GM04503 (cell line): ENCODE measurements at places on chromosomes 5 and 9.

DNA sequence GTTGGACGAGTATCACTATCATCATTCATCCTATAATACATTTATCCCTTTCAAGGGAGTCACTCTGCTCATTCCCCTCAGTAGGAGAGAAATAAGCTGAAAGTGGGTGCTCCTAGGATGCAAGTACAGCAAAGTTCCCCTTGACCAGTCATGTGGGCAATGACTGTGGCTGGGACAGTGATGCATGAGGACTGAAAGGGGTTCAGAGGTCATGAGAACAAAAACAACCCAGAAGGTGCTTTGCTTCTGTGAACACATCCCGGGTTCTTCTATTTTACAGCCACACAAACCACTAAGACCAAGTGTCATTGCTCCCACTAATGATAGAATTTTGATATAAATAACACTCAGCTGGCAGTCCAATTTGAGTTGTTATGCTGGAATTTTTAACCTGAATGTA is 177.8 kb upstream of the ADCY2 start:
- no peak for DNase-seq

GRCh38 chr9:124278054-124278540 is 20.3 kb downstream of the NEK6 start:
- no peak for DNase-seq

DNA sequence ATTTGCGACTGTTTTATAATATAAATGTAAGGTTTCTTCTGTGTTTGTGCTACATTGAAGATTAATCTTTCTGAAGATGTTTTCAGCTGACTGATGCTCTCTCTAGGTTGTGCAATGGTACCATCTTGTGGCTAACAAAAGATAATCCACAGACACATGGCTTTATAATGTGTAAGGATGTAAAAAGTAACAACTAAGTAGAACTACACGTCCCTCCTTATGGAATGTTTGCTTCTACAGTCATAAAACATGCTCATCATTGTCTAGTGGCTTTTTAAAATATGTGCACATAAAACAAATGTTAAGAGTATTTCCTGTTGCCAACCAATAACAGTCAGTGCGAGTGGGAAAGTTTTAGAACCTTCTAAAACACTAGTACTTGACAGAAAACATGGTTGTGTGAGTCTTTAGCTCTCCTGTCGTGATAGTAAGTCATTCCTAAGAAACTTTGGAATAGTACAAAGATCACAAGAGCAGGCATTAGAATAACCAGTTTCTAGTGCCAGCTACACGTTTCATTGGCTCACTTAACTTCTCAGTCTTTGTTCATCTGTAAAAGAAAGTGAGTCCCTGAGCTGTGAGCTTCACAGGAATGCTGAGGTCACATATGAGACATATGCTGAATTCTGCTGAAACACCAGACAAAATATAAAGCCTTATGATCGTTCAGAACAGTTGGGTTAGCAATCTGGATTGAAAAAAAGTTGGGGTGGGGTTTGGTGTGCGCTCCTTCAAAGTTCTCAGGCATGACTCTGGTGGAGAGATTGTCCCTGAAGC is 75.7 kb upstream of the GLIS3 start:
- DNase-seq = peak; percentile 75

- no peak for DNase-seq
Measured at GRCh38 chr5:180790020-180790419, 12.6 kb downstream of the MGAT1 start.

DNA sequence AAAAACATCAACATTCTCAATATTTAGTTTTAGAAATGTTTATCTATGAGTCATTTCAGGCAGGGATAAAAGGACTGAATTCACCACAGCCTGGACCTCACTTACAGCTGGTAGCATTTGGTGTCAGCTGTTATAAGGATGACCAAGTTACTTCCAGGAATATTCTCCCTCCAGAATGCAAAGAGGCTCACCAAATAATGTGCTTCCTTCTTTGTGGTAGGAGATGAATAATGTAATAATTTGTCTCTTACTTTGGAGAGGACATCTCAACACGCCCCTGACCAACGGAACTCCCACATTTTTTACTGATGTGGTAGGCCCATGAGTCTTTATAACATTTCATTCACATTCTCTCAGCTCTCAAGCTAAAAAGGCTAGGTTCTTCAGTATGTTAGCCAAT is 825.9 kb upstream of the GRAMD2B start:
- peak; percentile 11 for DNase-seq

DNA sequence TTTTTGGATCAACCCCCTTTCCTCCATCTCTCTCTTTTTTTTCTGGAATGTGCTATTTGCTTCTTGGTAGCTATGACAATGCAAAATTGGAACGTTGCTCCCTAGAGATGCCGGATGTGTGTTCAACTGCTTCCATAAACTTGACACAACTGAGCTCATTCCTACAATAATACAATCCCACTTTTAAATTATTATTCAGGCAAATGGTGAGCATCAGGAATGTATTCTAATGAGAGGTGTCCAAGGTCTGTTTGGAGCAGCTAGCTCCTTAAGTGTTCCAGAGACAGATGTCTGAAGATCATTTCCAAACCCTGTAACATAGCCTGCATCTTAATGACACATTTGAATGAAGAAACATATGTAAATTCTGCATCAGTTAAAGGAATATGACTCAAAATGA is 518.4 kb downstream of the TAF11L14 start:
- DNase-seq = no peak

DNA sequence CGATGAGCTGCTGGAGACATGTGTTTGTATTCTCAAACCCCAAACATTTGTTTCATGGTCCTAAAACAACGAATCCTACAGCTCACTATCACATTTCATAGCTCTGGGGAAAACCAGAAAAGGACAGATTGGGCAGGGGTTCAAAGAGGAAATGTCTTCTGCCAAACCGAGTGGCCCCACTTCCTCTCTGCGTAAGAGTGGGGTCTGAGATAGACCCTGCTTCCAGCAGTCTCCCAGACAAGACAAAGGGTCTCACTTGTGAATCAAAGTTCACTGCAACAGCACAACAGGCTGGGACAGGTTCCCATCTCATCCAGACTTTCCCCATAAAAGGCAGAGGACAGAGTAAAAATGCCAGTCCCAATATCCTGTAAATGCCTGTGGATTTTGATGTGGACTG is 276.2 kb upstream of the SLC24A2 start:
- no peak for DNase-seq

DNA sequence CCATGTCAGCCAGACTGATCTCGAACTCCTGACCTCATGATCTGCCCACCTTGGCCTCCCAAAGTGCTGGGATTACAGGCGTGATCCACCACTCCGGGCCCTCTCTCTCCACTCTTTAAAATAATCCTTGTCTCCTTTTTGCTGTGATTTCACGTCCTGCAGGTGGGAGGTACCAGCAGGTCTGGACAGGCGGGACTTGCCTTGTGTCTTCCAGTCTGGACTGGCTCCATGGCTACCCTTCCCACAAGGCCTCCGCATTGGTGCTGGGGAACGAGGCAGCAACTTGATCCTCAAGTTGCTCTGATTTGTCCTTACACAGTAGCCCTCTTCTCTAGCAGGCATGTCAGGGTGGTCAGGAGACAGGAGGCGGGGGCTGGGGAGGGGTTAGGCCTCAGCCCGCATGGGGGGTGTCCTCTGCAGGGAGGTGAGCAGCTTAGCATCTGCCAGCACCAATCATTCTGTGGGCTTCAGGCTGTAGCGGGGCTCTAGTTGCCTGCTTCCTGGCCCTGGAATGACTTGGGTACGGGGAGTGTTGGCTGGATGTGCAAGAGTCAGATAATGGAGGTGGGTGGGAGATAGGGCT is 54.3 kb downstream of the TENT4A start:
- no peak for DNase-seq

GRCh38 chr9:35798658-35799374 is 7.4 kb downstream of the NPR2 start:
- DNase-seq = no peak

DNA sequence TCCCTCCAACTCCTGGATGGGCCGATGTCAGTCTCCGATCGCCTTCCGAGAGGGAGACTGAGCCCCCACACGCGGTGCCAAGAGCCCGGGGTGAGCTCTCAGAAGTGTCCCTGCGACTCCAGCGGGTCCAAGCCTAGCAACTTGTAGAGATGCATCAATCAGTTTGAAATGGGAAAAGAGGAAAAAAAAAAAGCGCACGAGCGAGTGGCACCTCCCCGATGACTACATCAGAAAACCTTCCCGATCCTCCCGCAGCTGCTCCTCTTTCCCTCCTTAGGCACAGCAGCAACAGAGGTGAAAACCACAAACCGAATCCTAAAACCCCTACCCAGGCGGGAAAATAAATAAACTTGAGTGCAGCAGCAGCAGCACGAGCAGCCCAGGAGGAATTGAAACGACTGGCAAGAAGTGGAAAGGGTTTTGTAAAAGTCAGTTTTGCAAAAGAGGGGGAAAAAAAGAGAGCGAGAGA is 1.0 kb upstream of the EFNA5 start:
- DNase-seq = no peak

GRCh38 chr5:72503888-72504491 is 3.2 kb downstream of the ZNF366 start:
- DNase-seq = peak; percentile 29

- DNase-seq = no peak
Measured at GRCh38 chr5:137097203-137097602, 401.9 kb downstream of the SPOCK1 start.

- DNase-seq = no peak
Measured at GRCh38 chr5:160260881-160261815, 31.8 kb downstream of the FABP6 start.

DNA sequence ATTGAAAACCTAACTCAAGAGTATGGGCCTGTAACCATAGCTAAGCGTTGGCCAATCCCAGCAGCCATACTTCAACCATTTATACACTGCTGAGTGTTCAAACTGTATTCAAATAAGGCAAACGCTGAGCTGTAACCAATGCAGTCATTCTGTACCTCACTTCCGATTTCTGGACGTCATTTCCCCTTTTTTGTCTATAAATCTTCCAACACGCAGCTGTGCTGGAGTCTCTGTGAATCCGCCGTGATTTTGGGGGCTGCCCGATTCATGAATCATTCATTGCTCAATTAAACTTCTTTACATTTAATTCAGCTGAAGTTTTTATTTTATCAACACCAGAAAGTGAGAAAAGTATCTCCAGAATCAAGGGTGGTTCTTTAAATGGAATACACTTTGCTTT is 31.7 kb downstream of the MTX3 start:
- no peak for DNase-seq

DNA sequence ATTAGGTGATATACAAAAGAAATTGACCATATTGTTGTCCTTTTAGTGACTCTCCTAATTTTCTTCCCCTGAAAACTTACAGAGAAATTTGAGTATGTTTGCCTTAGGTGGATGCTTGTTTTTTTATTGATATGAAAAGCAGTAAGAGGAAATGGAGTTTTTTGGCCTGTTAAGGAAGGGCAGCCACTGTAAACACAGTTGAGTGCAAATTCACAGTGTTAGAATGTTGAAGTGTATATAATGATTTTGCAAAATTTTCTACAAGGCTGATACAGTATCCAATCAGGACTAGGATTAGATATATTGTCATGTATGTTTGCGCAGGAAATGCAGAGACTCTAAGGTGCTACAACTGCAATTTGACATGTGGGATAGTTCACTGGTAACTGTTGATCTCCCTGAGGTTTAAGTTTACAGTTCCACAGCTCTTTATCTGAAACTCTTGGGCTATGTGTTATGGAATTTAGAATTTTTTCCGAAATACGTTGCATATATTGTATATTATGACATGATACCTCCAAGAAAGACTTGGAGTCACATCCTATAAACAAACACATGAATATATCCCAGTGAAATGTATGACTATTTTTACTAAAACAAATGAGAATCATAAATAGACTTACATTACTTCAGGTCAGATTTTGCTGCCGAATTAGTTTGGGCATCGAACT is 62.5 kb downstream of the FXN start:
- no peak for DNase-seq

DNA sequence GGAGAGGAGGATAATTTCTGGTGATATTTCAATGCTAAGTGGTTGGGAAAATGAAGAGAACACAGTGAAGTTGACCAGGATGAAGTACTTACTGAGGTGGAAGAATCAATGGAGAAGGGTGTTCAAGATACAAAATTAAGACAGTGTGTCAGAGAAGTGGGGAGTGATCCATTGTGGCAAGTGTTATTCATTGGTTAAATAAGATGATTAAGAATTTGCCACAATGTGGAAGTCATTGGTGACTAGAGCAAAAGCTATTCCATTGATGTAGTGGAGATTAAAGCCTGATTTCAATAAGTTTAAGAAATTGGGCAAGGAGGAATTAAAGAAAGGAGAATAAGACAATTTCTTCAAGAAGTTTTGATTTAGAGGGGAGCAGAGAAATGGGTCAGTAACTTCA is 118.9 kb downstream of the GHR start:
- no peak for DNase-seq

DNA sequence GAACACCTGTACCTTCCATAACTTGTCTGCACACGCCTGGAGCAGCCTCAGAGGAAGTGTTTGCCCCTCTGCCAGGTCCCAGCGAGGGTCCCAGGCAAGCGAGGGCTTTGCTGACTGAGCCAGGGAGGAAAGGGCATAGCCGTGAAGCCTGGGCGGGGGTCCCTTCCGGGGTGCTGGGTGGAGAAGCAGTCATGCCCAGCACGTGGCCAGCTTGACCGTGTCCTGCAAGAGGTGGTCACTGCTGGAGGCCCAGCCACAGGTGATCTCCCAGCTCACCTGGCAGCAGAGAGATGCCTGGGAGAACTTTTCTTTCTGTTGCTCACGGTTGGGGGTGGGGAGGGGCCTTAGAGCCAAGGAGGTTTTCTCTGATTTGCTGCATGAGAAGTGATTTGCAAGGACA is 195.3 kb downstream of the CACNA1B start:
- no peak for DNase-seq

DNA sequence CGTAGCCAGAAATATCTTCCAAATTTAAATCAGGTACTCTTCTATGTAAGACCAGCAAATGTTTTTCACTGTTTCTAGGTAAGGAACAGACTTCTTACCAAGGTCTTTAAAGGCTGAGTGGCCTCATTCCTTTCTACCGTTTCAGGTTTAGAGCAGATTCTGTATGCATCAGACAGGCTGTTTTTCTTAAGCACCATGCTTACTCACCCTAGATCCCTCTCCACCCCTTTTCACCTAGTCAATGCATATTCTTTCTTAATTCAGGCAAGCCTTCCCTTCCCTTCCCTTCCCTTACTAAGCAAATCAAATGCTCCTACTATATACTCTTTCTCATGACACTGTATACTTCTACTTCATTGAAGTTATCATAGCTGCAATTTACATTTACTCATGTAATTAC is 70.7 kb downstream of the RFX3 start:
- DNase-seq = no peak

DNA sequence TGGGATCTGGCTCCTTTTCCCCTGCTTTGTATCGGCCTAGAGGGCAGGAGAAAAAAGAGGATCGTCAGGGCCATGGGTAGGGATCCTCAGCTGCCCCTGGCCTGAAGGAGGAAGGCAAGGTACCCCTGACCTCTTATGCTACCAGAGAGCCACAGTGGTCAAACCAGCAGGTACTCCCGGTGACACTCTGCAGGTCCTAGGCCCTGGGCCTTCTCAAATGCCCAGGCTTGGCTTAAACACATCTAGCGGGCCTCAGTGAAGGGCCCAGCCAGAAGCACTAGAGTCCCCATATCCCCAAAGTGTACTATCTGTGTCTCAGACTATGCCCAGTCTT is 3.5 kb downstream of the IRF1 start:
- no peak for DNase-seq

GRCh38 chr5:74310386-74310785 is 330.1 kb downstream of the ENC1 start:
- no peak for DNase-seq

- DNase-seq = no peak
Measured at GRCh38 chr5:33579152-33579551, 138.4 kb downstream of the TARS1 start.

GRCh38 chr5:176948458-176948857 is 49.3 kb upstream of the HK3 start:
- no peak for DNase-seq

GRCh38 chr5:135965504-135965903 is 10.7 kb upstream of the LECT2 start:
- no peak for DNase-seq

- no peak for DNase-seq
Measured at GRCh38 chr5:20972419-20972925, 984.5 kb upstream of the CDH18 start.
